SIG-M5 (cell line): ENCODE measurements at places on chromosomes 3 and 15.

GRCh38 chr3:52934630-52935530, 37.5 kb upstream of the STIMATE start:
- DNase-seq = no peak

DNA sequence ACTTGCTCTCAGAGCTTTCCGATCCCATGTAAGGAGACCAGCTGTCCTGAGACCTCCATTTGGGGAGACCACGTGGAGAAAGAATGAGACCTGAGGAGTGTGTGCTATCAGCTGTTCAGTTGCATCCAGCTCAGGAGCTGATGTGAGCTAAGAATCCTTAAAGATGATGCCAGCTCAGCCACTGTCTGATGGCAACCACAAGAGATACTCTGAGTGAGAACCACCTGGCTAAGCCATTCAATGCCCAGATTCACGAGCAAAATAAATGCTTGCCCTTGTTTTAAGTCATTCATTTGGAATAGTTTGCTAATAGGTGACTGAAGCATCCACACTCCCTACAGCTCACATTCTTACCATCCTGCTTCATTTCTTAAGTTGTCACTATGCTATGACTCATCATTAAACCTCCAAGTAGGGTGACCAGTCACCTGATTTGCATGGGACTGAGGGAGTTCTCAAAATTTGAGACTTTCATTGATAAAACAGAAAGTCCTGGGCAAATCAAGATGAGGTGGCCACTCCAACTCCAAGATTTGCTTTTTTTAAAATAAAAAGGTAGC, 56.4 kb downstream of the SPTSSB start:
- no peak for DNase-seq

GRCh38 chr15:89278307-89278706, 34.5 kb downstream of the FANCI start:
- no peak for DNase-seq

DNA sequence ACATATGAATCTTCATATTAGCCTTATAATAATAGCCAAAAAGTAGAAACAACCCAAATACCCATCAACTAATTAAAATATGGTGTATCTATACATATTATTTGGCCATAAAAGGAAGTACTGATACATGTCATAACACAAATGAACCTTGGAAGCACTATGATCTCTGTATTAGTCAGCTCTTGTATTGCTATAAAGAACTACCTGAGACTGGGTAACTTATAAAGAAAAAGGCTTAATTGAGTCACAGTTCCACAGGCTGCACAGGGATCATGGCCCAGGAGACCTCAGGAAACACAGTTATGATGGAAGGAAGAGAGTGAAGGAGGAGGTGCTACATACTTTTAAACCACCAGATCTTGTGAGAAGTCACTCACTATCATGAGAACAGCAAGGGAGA, 16.0 kb upstream of the CCR2 start:
- DNase-seq = no peak

GRCh38 chr3:23029001-23029400, 174.1 kb upstream of the UBE2E2 start:
- no peak for DNase-seq

DNA sequence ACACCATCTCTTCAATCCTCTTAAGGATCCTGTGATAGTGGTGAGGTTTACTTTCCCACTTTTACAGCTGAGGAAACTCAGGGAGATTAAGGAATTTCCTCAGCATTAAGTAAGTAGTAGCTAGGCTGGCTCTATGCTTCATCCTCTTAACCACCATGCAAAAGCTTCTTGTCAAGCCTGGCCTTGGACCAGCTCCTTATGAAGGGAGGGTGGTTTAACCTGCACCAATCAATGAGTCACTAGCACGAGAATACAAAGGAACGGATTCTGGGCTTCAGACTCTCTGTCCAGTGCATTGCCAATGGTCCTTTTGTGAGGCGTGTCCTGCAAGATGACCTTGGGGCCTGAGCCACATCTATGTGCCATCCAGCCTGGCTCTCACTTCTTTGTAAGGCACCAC, 202.0 kb upstream of the CFAP20DC start:
- DNase-seq = no peak

DNA sequence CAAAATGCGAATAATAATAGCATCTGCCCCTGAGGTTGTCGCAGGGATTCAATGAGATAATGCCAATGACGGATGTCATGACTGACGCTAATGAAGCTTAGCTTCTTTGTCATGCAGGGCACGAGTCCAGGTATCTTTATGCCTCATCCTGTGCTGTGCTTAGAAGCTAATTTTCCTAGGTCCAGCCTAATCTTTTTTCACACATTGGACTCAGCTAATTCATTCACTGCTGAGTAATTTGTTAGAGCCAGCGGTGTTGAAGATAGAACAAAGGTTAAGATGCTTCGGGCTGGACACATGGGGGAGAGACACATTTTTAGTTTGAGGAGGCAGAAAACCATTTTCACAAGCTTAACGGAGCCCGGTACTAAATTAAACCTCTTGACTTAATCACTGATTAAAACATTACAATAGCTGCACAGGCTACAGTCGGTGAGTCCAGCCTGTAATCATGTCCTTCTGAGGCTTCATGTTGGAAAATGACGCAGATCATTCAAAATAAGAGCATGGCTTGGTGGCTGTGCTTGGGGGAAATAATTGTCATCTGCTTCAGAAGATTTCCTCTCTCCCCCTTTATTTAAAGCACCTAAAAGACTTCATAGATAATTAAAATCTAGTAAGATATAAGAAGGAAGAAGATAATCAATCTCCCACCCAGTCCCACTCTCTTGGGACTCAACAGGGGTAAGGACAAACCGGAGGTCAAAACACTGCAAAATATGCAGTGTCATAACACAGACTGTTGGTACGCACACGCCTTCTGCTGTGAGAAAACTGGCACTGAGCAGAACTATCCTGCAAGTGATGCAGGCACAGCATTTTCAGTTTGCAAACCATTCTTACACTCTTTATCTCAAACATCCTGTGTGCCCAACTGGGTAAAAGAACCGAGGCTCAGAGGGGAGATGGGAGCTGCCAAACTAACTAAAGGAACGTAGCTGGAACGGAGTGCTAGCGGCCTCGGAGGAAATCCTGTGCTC, 3.3 kb upstream of the CCDC174 start:
- no peak for DNase-seq

- no peak for DNase-seq
Measured at GRCh38 chr3:79490165-79491028, 277.4 kb downstream of the ROBO1 start.

- DNase-seq = no peak
Measured at GRCh38 chr3:159664653-159665052, 324.0 kb upstream of the IL12A start.

GRCh38 chr3:50610181-50610971, 1.2 kb downstream of the CISH start:
- no peak for DNase-seq

DNA sequence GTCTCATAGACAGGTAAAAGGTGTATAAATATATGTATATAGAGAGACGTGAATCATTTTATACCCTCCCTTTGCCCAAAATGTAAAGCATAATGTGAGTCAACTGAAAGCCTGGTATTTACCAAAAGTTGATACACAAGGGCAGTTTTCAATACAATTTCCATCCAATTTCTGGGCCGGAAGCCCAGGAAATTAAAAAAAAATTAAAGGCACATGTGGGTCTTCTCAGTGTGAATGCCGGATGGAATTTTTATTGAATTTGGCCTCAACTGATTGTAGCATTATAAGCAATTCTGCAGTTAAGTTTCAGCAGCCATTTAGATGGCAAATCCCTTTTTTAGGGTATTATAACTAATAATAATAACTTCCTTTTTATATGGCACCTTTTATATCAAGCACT, 3.3 kb upstream of the CNTN3 start:
- DNase-seq = no peak

- DNase-seq = no peak
Measured at GRCh38 chr3:149473357-149474249, 894 bp upstream of the TM4SF4 start.

GRCh38 chr15:39413558-39413957, 167.3 kb upstream of the THBS1 start:
- peak; percentile 16 for DNase-seq

GRCh38 chr3:46922871-46923558, 45.5 kb downstream of the PTH1R start:
- no peak for DNase-seq

GRCh38 chr15:38672814-38673670, 108.4 kb upstream of the RASGRP1 start:
- no peak for DNase-seq

GRCh38 chr15:66580643-66581042, 14.8 kb upstream of the LCTL start:
- DNase-seq = no peak

GRCh38 chr3:192907784-192908183, 9.9 kb downstream of the MB21D2 start:
- no peak for DNase-seq

DNA sequence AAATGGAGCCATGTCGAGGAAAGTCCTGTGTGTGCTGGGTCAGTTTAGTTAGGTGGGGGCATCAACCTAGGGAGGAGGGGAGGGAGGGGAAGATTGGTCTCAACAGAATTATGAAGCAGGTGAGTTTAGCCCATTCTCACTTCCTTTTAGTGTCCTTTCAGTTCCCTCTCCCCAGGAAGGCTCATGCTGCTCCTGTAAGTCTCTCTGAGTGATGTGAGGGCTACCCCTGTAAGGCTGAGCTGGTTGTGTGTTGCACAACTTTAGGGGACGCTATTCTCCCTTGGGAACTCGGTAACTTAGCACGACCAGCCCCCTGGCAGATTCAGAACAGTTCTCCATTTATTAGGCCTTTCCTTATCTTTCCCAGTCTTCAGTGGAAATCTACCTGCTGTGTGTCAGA, 21.2 kb downstream of the IL5RA start:
- no peak for DNase-seq

DNA sequence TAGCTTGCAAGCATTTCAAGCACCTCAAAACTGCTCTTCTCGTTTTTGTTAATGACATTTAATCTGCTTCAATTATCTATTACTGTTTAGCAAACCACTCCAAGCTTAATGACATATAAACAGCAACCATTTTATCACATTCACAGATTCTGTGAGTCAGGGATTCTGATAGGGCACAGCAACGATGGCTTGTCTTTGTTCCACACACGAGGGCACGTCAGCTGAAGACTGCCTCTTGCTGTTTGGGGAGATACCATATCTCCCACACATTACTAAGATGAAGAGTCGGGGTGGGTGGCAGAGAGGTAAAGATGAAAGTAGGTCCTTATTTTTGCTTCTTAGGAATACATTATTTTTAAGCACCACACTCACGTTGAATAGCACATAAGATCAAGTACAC, 19.3 kb downstream of the CPOX start:
- DNase-seq = no peak

GRCh38 chr3:5115506-5116162, 6.5 kb upstream of the ARL8B start:
- DNase-seq = no peak

DNA sequence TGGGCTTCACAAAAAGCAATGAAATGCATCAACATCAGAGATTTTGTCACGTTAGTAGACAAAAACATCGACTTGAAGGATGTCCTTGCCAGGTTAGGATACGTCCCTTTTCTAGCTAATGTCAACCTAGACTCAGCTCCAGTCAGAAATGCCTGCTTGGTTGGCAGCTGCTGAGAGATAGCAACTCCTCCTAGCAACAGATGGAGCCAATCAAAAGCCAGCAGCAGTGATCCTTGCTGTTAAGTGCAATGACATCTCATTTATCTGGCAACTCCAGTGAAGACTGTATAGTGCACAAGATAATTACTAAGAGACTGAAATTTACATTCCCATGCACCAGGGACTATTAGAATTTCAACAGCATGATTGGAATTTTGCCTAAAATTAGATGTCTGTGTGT, 424.1 kb downstream of the FGF12 start:
- no peak for DNase-seq

- DNase-seq = no peak
Measured at GRCh38 chr3:83765956-83766355, 1192.8 kb upstream of the CADM2 start.

DNA sequence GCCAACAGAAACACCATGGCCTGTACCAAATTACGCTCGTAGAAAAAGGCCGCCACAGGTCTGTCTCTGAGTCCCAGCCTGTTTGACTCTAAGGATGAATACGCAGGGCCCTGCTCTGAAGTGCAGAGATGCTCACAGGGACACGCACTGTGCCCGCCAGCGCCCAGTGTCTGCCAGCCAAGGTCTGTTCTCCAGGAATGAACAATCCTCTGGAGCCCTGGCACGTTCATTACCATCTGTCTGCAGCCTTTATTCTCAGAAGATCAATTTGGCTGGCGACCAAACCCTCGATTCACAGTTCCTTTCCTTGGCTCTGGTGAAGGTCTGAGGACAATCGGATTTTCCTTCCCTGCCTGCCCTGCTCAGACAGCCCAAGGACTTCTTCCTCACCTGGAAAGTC, 66.3 kb downstream of the NIPA2 start:
- DNase-seq = no peak

DNA sequence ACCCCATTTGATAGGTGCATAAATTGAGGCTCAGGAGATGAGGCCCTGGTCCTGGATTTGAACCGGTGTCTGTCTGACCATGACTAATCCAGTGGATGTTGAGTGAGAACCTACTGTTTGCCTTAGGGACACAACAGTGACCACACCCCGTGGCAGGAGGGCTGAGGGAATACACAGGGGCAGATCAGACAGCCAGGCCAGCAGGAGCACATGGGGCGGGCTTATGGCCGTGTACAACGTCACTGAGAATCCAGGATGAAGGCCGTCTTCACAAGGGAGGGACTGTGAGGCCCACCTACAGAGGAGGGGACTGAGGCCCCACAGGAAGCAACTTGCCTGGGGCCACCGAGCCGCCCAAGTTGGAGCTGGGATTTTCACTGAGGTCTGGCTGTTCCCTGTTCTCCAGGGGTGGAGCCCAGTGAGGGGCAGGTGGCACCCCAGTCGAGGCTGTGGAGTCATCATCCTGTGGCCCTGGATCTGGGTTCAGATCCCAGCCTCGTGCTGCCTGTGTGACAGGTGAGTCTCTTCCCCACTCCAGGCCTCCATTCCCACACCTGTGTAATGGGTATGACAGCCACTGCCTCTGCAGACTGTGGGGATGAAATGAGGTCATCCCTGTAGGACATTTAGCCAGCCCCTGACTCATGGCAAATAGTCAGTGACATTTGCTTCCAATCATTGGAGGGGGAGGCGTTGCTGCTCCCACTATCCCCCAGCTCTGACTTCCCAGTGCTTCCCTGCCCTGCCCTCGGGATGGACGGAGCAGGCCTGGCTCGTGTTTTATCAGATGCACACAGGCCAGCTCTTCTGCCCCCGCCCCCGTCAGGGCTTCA, 6.3 kb upstream of the PLXND1 start:
- no peak for DNase-seq

- no peak for DNase-seq
Measured at GRCh38 chr3:127464642-127465041, 125.9 kb downstream of the TPRA1 start.

DNA sequence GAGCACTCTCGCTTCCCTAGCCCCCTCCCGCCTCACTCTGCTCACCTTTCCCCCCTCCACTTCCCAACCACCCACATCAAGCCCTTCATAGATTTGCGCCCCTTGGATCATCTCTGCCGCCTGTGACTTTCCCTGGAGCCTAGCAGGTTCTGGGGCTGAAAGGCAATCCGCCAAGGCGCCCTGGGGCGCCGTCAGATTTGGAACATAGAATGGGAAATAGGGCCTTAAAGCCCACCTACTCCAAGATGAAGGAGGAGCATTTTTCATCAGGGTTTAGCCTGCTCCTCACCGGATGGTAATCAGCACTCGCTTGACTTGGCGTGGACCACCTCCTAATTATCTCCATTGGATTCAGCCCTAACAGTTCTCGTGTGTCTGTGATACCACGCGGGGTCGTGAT, 1.3 kb downstream of the CPNE4 start:
- DNase-seq = no peak

GRCh38 chr3:151895478-151896241, 22.2 kb downstream of the SUCNR1 start:
- no peak for DNase-seq
